ENCODE measurements at places on chromosomes 12 and 14. TPM values are rescaled to one million over a fixed set of nuclear protein-coding genes. Genes with fewer than 3 reads are reported as not detected.

DNA sequence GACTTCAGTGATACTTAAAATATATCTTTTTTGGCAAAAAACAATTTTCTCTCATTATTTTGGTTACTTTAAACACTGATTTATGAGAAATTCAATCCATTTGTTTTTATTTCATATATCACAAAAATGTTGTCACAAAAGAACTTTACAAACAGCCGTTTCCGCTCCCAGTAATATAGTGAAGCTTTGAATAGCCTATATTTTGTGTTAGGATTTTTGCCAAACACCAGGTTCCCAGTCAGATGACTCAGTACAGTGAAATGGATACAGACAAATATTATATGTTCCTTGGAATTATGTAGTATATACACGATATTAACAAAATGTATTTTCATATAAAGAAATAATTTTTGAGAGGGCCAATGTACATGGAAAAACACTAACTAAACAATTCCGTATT lies 411.1 kb downstream of the CCER1 start:
- no peak overlapping the region for H3K27ac ChIP-seq
- no peaks in the 10 kb centered on the region for H3K36me3 ChIP-seq

- no peak for DNase-seq
- no peak overlapping the region for H3K27ac ChIP-seq
- H3K36me3 ChIP-seq: no peaks in the 10 kb centered on the region
- H3K4me3 ChIP-seq: no peak overlapping the region
- no peaks in the 10 kb centered on the region for H3K27me3 ChIP-seq
Observed at GRCh38 chr12:58725400-58726105, 194.8 kb downstream of the LRIG3 start.

DNA sequence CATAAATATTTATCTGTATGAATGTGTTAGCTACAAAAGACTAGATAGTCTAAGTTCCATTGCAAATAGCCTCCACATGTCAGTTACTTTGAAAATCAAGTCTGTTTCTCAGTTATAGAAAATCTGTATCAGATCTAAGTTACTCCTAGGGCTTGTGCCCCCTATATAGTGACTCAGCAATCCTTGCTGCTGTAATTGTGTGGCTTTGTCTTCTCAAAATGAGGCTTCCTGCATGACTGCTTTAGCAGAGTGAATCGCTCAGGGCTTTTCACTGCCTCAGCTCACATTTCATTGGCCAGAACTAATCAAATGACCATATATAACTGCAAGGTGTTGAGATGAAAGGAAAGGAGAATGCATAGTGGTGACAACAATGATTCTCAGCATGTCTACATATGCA lies 552.2 kb upstream of the STXBP6 start:
- H3K36me3 ChIP-seq: no peaks in the 10 kb centered on the region
- no peak for DNase-seq
- no peaks in the 10 kb centered on the region for H3K27me3 ChIP-seq
- H3K27ac ChIP-seq: no peak overlapping the region

DNA sequence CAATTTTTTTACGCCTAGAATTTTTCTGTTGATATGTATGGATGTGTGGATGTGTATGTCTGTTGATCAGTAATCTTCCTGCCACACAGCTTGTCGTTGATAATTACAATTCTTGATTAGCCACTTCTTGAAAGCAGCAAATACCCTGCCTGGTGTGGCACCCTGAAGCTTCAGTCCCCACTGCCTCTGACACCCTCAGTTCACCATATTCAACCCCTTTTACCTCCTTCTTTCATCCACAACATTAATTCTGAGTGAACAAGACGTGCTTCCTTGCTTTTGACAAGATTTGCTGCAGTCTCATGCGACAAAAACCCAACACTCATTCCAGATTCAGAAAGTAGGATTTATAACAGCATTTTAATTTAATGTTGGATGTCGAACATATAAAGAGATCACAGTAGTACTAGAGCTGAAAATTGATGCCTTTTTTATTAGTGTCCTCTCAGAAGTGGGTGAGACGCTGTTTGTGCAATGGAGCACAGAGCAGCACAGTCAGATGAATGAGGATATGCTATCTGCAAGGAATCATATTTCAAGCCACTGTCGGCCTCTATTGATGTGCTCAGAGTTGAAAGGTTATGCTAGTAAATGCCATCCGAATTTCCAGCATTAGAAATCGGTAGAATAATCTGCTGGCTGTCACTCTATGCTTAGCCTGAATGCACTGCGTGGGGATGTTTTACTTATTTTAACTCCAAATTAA lies 383.7 kb downstream of the EGLN3 start:
- H3K4me1 ChIP-seq: no peaks in the 10 kb centered on the region
- no peak overlapping the region for H3K27ac ChIP-seq
- no peak for DNase-seq
- no peaks in the 10 kb centered on the region for H3K27me3 ChIP-seq
- no peaks in the 10 kb centered on the region for H3K36me3 ChIP-seq

DNA sequence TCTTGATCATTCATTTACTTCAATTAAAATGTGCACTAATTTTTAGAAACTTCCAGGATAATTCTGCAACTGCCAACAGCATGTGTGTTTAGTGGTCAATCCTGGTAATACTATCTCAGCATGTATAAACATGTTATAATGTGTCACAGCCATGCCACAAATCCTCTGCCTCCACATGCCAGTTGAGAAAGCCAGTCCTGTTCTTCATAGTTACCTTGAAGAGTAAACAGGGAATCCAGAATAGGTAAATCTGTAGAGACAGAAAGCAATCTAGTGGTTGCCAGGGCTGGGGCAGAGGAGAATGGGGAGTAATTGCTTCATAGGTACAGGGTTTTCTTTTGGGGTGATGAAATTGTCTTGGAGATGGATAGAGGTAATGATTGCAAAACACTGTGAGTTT lies 85.9 kb downstream of the ARMH4 start:
- no peaks in the 10 kb centered on the region for H3K4me1 ChIP-seq
- H3K36me3 ChIP-seq: peaks cover 5% of the 10 kb centered on the region
- H3K27me3 ChIP-seq: no peaks in the 10 kb centered on the region
- no peak overlapping the region for H3K27ac ChIP-seq

- DNase-seq: no peak
- H3K27ac ChIP-seq: no peak overlapping the region
- H3K4me3 ChIP-seq: no peak overlapping the region
- H3K36me3 ChIP-seq: no peaks in the 10 kb centered on the region
- no peaks in the 10 kb centered on the region for H3K4me1 ChIP-seq
Observed at GRCh38 chr12:46667551-46667950, 158.2 kb downstream of the SLC38A4 start.

DNA sequence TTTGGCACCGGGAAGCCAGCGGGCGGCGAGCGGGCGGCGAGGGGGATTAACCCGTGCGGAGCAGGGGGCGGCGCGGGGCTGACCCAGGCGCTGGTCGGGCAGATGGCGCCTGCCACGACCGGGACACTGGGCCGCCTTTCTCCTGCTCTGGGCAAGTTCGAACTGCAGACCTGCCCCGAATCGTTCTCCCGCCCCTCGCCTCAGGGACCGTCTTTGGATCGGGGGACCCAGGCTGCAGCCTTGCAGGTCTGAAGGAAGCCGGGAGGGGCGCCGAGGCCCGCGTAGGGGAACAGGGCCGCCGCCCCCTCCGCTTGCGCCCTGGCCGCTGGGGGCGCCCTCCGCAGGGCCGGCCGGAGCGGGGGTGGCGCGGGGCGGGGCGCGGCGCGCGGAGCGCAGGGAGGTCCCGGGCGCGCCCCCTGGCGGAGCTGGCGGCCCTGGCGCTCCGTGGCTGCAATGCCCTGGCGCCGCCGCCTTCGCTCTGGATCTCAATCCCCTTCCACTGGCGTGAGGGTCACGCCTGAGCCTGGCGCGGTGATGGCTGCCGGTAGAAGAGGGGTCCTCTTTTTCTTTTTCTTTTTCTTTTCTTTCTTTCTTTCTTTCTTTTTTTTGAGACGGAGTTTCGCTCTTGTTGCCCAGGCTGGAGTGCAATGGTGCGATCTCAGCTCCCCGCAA lies 449 bp upstream of the LTBP2 start:
- H3K36me3 ChIP-seq: no peaks in the 10 kb centered on the region
- no peak overlapping the region for H3K27ac ChIP-seq
- peaks cover 7% of the 10 kb centered on the region for H3K4me1 ChIP-seq

DNA sequence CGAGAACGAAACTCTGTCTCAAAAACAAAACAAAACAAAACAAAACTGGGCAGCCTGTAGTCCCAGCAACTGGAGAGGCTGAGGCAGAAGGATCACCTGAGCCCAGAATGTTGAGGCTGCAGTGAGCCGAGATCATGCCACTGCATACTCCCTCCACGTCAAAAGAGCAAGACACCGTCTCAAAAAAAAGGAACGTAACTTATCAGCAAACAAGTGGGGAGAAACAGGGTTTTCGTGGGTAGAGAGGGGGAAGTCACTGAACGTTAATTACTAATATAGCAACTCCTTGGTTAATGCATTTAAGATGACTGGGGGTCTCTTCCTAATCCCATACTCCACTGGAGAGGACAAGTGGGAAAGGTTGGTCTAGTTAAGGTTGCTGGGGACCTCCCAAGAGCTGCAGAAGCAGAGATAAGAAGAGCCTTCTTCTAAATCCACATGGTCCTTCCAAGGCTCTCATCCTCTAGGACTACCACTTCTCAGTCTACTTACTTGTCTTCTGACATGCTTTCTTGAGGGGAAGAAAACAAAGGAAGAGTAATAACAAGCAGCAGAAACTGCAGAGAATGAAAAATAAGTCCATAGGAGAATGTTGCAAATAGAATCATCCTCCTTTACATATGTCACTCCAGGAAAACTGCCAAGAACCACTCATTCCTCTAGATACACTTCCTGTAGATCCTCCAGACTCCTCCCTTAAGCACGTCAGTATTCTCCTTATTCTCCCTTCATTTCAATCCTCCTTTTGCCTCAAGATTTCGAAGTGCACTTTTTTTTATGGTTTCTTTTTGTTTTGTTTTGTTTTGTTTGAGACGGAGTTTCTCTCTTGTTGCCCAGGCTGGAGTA lies 5.8 kb downstream of the NUMB start:
- H3K4me3 ChIP-seq: no peak overlapping the region
- H3K27me3 ChIP-seq: no peaks in the 10 kb centered on the region
- no peak overlapping the region for H3K27ac ChIP-seq
- H3K36me3 ChIP-seq: peaks cover 5% of the 10 kb centered on the region
- no peaks in the 10 kb centered on the region for H3K4me1 ChIP-seq

- H3K27ac ChIP-seq: peak within 1 kb of the TSS; percentile 97
- peak; percentile 52 for DNase-seq
- H3K27me3 ChIP-seq: no peaks in the 10 kb centered on the region
Observed at GRCh38 chr14:67674480-67675218, at the start of gene VTI1B. Gene VTI1B, minus strand, starts transcription at chr14:67674632. Its CDS starts 143 bp downstream, at chr14:67674489.

- DNase-seq: no peak
- peaks cover 29% of the 10 kb centered on the region for H3K4me1 ChIP-seq
- H3K4me3 ChIP-seq: no peak overlapping the region
- H3K27ac ChIP-seq: no peak overlapping the region
- H3K27me3 ChIP-seq: no peaks in the 10 kb centered on the region
- H3K36me3 ChIP-seq: no peaks in the 10 kb centered on the region
Observed at GRCh38 chr12:11826574-11826973, 177.1 kb downstream of the ETV6 start.

DNA sequence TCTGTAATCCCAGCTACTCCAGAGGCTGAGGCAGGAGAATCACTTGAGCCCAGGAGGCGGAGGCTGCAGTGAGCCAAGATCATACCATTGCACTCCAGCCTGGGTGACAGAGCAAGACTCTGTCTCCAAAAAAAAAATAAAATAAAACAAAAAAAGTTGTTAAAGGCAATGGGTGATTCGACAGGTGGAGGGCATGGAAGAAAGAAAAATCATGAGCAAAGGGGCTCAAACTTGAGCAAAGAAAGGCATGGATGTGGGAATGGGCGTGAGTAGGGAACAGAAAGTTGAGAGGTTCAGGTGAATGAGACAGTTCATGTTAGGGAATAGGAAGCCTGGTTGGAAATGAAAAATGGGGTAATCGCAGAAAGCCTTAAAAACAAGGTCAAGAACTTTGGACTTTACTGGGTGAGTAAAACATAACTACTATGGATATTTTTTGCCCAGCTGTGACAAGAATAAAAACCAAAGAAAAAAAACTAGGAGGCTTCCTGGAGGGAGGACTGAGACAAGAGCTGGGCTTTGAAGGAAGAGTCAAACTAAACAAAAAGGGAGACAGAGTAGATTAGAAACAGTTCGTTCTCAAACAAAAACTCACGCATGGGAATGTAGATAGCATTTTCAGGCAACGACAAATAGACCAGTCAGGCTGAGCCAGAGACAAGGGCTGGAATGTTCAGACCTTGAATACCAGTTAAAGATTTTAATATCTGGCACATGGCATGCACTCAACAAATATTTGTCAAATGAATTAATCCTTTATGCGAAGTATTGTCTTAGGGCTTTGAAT lies 18.8 kb downstream of the PYM1 start:
- no peak for DNase-seq
- H3K4me3 ChIP-seq: no peak overlapping the region
- H3K4me1 ChIP-seq: peaks cover 6% of the 10 kb centered on the region
- H3K27ac ChIP-seq: peak overlapping the region; percentile 77
- no peaks in the 10 kb centered on the region for H3K36me3 ChIP-seq

GRCh38 chr12:3199551-3200031 lies 122.4 kb downstream of the TSPAN9 start:
- peaks cover 22% of the 10 kb centered on the region for H3K4me1 ChIP-seq
- H3K27ac ChIP-seq: no peak overlapping the region
- peak overlapping the region; percentile 34 for H3K4me3 ChIP-seq
- H3K27me3 ChIP-seq: peaks cover 13% of the 10 kb centered on the region
- H3K36me3 ChIP-seq: no peaks in the 10 kb centered on the region
- DNase-seq: no peak

- H3K4me3 ChIP-seq: no peak overlapping the region
- no peaks in the 10 kb centered on the region for H3K27me3 ChIP-seq
- peak overlapping the region; percentile 15 for H3K27ac ChIP-seq
- no peak for DNase-seq
- peaks cover 4% of the 10 kb centered on the region for H3K4me1 ChIP-seq
Observed at GRCh38 chr12:24534622-24535021, 414.3 kb downstream of the BCAT1 start.

GRCh38 chr14:71675900-71676287 lies 256.3 kb upstream of the RGS6 start:
- H3K4me1 ChIP-seq: no peaks in the 10 kb centered on the region
- H3K27ac ChIP-seq: no peak overlapping the region
- no peaks in the 10 kb centered on the region for H3K36me3 ChIP-seq
- no peaks in the 10 kb centered on the region for H3K27me3 ChIP-seq
- no peak overlapping the region for H3K4me3 ChIP-seq
- DNase-seq: no peak

- H3K27me3 ChIP-seq: no peaks in the 10 kb centered on the region
- no peaks in the 10 kb centered on the region for H3K36me3 ChIP-seq
- H3K4me1 ChIP-seq: no peaks in the 10 kb centered on the region
- no peak overlapping the region for H3K4me3 ChIP-seq
- H3K27ac ChIP-seq: no peak overlapping the region
Observed at GRCh38 chr14:20204721-20205120, 14.0 kb downstream of the OR11G2 start.

- H3K27me3 ChIP-seq: no peaks in the 10 kb centered on the region
- H3K4me3 ChIP-seq: no peak overlapping the region
- H3K36me3 ChIP-seq: no peaks in the 10 kb centered on the region
- no peak for DNase-seq
Observed at GRCh38 chr12:3437986-3438385, 53.0 kb upstream of the PRMT8 start.

- H3K4me1 ChIP-seq: peaks cover 75% of the 10 kb centered on the region
- no peaks in the 10 kb centered on the region for H3K36me3 ChIP-seq
- no peaks in the 10 kb centered on the region for H3K27me3 ChIP-seq
- DNase-seq: no peak
- H3K4me3 ChIP-seq: no peak overlapping the region
Observed at GRCh38 chr12:124548854-124549378, 18.5 kb downstream of the NCOR2 start.

PTPRR gene
- total RNA-seq: not detected

KCNK10 gene
- total RNA-seq: not detected

SERPINA9 gene
- not detected for total RNA-seq

CBLN3 gene
- 3.3 TPM for total RNA-seq

BCL11B gene
- 0.21 TPM for total RNA-seq

DNAJC22 gene
- not detected for total RNA-seq
